ENCODE measurements at places on chromosomes 11 and 22.

DNA sequence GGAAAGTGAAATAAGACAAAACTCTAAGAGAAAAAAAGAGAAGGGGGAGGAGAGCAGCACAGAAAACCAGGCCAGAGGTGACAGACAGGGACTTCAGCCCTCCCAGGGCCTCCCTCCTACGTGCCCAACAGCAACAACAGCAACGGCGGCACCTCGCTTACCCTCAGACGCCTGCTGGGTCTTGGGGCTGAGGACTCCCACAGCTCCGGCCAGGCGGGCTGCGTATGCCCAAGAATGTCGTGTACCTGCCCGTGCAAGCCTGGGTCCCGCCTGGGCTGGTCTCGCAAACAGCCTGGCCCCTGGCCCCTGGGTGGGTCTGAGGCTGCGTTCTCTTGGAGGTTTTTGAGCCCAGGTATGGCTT, 30.5 kb downstream of the ARAP1 start:
- no peak for DNase-seq

- no peak for DNase-seq
Observed at GRCh38 chr11:76672431-76673175, 2.1 kb upstream of the LRRC32 start.

DNA sequence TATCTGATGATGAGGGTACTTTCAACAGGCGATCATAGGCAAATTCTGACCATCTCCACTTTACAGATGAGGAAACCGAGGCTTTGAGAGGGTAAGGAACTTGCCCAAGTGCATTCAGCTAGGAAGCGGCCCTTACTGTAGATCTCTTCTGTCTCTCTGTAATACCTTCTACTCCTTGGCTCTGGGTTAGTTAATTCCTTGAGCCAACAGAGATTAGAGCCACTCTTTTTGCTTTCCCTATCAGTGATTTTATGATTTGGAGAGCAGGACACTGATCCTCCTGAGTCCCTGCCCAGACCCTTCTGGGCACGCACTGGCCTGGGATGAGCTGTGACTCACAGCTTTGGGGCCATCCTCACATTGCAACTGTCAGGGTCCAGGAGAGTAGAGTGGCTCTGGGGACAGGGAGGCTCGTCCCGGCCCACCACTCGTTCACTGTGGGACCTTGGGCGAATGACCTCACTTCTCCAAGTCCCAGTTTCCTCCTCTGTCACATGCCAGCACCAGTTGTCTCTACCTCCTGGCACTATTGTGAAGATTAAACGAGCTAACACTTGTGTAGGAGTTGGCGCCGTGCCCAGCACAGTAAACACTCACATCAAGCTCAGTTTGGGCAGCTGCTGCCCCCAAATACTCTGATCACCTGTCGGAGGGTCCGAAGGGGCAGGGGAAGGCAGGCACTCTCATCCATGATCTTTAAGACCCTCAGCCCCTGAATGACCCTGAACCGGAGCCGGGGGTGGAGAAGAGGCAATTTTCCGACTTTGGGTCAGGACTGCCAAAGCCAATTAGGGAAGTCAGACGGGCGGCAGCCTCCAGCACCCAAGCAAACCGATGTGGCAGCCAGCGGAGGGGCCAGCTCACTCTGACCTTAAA, 235.0 kb downstream of the MIAT start:
- DNase-seq: no peak

DNA sequence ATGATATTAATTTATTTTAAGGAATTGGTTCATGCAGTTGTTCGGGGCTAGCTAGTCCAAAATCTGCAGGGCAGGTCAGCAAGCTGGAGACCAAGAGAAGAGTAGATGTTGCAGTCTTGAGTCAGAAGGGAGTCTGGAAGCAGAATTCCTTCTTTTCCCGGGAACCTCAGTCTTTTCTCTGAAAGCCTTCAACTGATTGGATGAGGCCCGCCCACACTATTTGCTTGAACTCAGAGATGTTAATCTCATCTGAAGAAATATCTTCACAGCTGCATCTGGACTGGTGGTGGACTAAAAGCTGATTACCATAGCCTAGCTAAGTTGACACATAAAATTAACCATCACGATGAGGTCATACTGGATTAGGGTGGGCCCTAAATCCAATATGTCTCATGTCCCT, 122.2 kb downstream of the COMMD9 start:
- no peak for DNase-seq

DNA sequence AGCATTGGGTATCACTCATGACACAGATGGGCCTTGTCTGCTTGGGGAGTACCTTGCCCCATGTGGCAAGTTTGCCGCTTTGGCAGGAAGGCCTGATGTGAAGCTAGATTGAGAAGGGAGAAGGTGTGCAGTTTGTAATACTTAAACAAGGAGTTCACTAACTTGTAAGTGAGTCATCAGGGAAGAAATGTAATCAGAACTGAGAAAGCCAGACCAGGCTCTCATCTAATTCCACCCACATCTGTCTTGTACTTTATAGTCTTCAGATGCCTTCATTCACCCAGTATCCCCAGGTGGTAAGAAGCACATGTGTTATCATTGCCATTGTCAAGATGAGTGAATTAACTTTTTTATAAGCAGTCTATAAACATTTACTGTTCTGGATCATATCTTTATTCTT, 116.0 kb upstream of the DDI1 start:
- no peak for DNase-seq

DNA sequence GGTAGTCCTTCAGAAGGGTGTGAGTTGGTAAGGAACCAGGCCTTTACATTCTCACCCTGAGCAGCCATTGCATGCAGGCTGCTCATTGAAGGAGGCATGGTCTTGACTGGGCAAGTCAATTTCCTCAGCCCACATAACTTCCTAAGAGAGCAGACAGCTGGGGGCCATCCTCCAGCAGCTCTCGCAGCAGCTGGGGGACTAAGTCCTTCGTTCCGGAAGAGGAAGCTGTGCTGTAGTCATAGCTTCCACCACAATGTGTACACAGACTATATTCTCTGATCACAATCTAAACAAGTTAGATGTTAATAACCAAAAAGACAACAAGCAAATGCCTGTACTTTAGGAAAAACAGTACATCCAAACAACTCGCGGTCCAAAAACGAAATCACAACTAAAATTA, 30.1 kb upstream of the MPPED1 start:
- DNase-seq: no peak

GRCh38 chr11:132782102-132782501, 750.2 kb downstream of the OPCML start:
- DNase-seq: no peak

- no peak for DNase-seq
Observed at GRCh38 chr22:46502440-46503175, 34.8 kb downstream of the CELSR1 start.

DNA sequence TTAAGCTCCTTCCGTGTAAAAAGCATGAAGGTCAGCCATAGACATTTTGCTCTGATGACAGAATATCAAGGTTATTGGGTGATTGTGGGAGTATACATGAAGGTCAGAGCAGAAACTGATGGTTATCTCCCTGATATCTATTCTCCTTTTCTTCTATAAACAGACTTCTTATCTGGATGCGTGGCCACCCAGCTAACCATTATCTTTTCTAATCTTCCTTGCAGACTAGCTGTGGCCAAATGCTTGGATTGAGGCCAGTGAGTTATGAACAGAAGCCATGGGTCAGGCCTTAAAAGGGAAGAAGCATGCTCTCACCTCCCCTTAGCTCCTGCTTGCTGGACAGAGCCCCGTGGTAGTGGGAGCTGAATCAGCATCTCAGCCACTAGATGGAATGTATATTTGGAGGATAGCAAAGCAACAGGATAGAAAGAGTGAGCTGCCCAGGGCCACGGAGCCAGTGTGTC, 31.3 kb upstream of the LRRC55 start:
- no peak for DNase-seq

GRCh38 chr22:38088629-38089473, 4.9 kb upstream of the SLC16A8 start:
- DNase-seq: no peak

GRCh38 chr11:7858006-7858405, 61.3 kb upstream of the OR5P2 start:
- DNase-seq: no peak

GRCh38 chr11:72267956-72268617, 24.1 kb upstream of the PHOX2A start:
- no peak for DNase-seq

DNA sequence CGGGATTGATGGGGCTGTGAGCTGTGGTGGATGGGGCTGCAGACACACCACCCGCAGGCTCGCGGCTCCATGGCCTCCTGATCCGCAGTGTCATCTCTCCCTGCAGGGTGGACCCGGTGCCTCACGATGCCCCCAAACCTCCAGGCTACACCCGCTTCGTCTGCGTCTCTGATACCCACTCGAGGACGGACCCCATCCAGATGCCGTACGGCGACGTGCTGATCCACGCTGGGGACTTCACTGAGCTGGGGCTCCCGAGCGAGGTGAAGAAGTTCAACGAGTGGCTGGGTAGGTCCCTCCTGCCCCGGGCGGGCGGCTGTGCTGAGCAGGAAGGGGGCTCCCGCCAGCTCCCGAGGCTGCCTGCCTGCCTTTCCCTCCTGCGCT, 23.1 kb downstream of the MPPED1 start:
- DNase-seq: no peak

DNA sequence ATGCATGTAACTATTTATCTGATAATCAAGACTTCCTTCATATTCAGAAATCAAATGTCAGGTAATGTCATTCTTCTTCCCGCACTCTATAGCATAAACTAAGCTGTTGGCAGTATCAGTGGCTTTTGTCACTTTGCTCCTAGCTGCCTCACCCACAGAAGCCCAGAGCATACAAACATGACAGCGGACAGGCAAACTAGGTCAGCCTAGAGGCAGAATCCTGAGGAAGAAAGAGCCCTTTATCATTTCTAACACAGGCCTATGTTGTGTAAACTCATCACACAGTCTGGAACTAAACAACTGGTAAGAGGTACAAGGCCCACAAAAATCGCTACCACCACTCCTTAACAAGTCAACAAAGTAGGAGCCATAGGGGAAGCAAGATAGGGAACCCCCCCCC, 21.0 kb downstream of the GUCY1A2 start:
- DNase-seq: no peak

DNA sequence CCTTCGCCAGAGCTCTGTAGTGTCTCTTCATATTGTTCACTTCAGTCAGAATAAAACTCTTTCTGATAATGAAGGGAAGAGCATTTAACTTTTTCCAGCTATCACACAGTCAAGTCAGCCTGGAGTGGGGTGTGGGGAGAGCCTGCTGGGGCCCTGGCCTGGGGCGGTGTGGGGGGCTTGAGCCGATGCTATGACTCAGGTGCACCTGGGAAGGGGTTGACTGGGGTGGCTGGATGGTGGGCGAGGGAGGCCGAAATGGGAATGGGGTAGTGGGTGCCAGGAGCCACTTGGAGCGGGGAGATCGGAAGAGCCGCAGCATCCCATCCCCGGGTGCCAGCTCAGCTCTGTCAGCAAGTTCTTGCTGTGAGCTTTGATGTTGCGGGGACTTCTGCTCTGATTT, 100.9 kb downstream of the NXPE2 start:
- no peak for DNase-seq

DNA sequence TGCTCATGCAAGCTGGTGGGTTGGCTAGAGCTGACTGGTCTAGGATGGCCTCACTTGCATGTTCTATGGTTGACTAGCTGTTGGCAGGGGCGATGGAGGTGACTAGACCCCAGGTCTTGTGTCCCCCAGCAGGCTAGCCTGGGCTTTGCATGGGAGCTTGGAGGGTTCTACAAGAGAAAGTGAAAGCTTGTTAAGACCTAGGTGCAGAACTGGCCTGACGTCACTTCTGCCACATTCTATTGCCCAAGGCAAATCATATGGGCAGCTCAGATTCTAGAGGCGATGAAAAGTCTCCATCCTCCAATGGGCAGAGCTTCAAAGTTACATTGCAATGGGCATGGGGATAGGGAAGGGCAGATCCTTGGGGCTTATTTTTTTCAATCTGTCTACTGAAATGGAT, 170.9 kb downstream of the MIAT start:
- no peak for DNase-seq

DNA sequence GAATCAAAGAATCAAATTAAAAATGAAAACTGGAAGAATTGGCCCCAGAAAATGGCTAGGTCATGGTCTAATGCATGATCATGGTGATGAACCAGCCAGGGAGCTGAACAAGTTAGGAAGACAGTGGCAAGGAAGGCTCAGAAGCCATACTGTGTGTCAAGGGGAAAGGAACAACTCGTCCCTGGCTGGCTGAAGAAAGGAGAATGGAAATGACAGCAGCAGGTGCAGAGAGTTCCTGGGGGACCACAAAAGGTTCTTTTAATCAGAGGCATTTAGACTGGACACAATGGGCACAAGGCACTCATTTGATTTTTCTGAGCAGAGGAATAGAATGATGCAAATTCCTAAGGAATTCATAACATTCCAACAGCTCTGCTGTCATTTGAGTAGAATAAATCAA, 209.9 kb downstream of the LARGE1 start:
- DNase-seq: no peak

GRCh38 chr11:32082346-32082986, 8.4 kb upstream of the RCN1 start:
- DNase-seq: no peak

- DNase-seq: no peak
Observed at GRCh38 chr11:111438168-111438567, 59.1 kb upstream of the POU2AF1 start.

GRCh38 chr11:22340701-22341587, 2.8 kb downstream of the SLC17A6 start:
- no peak for DNase-seq

GRCh38 chr22:21663738-21664137, 2.1 kb upstream of the PPIL2 start:
- DNase-seq: no peak

DNA sequence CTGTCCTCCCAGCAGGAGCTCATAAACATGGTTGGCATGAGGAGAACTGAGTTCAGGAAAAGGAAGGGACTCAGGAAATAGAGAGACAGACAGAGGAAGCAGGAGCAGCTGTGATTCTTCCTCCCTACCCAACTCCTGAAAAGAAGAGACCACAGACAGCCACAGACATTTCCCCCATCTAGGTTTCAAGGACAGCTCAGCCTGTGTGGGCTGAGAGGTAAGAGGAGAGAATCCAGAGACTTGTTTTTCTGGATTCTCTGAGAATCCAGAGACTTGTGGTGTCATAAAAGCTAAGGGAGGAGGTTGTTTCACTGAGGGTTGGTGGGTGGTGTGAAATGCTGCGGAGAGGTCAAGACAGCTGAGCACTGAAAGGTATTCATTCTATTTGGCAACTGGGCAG, 19.0 kb upstream of the STK33 start:
- no peak for DNase-seq

DNA sequence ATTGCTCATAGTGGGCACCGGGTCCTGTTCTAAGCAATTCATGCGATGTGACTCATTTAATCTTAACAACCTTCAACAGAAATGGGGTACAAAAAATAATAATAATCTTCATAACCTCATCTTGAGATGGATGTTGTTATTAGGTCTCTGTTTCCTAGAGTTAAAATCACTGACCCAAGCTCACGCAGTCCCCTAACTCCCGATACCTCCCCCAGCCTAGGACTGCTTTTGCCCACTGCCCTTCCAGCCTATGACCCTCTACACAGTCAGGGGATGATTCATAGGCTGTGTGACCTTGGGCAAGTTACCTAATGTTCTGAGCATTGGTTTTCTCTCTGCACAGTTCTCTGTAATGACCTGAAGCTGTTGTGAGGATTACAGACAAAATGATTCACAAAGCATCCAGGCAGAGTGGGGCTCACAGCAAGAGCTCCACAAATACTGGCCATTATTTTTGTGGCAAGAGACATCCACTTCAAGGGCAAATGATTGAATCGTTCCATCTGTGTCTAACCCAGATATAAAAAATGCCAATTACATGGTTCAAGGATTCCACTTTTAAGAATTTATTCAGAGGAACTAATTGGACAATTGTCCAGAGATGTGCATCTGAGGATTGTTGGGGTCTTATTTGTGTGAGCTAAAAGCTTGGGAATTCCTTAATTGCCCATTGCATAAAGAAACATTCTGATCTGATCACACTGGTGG, 20.0 kb downstream of the MTFP1 start:
- no peak for DNase-seq

GRCh38 chr11:9230296-9230695, 34.9 kb downstream of the DENND5A start:
- DNase-seq: no peak
